Cardiac atrium fibroblast (primary cell): ENCODE measurements at places on chromosomes 1 and 21. TPM values are rescaled to one million over a fixed set of nuclear protein-coding genes. Genes with fewer than 3 reads are reported as not detected.

LCA5L gene
- total RNA-seq = not detected in 2 replicates

EFCAB14 gene
- total RNA-seq = 43.7 and 87.0 TPM in 2 replicates

SPATA46 gene
- not detected in 2 replicates for total RNA-seq

MSH4 gene
- under 0.01 TPM in 2 replicates for total RNA-seq

KRTAP21-3 gene
- not detected in 2 replicates for total RNA-seq

POLR3GL gene
- 10.1 and 12.5 TPM in 2 replicates for total RNA-seq

ZNF593OS gene
- not detected in 2 replicates for total RNA-seq

NBPF3 gene
- 6.5 and 7.6 TPM in 2 replicates for total RNA-seq

HHIPL2 gene
- 0.36 and 1.1 TPM in 2 replicates for total RNA-seq

TDRKH gene
- total RNA-seq = 0.65 and 1.8 TPM in 2 replicates

FCRL5 gene
- not detected in 2 replicates for total RNA-seq

IGSF5 gene
- total RNA-seq = not detected in 2 replicates

IFNLR1 gene
- under 0.01 TPM in 1 of 2 replicates, not detected in the other for total RNA-seq

SEC22B gene
- total RNA-seq = 46.2 and 59.5 TPM in 2 replicates

AGT gene
- total RNA-seq = 0.16 TPM in 1 of 2 replicates, not detected in the other

SYNC gene
- total RNA-seq = 31.2 and 45.2 TPM in 2 replicates

KRTAP10-6 gene
- total RNA-seq = not detected in 2 replicates
